ENCODE measurements at places on chromosomes 12 and 14.
A peak's percentile ranks its signal among the peaks of the same experiment; 100 is the strongest.

DNA sequence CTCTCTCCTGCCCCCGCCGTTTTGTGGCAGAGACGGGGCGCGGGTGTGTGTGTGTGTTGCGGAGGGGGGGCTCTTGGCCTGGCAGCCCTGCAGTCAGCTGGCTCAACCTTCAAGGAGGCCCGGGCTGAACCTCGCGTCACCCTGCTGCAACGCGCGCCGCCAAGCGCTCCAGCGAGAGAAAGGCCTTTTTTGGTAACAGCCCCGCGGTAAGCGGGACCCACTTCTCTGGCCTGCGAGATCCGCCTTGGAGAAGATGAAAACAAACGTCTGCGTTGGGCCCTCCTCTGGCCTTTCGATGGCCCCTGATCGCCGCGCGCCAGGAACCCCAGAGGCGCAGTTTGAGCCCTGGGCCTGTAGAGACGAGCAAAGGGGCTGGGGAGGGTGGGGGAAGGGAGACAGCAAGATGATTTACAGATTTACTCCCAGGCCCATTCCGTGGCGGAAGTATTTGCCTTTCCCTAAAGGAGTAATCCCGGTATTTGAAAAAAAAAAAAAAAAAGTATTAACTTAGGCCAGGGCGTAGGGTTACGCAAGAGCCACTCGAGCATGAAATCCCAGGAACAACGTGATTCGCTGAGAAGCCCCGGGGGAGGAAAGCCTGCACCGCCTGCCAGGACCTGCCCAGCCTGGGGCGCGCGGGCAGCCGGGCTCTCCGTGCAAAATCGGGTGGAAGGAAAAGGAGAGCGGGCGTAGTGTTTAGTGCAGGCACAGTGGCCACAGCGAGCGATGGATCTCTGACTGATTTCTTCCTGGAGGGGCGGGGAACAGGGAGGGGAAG, 4.5 kb upstream of the IRF2BPL start:
- H3K27ac ChIP-seq, result peak overlapping the region; percentile 93
- no peaks in the 10 kb centered on the region for H3K27me3 ChIP-seq
- H3K4me1 ChIP-seq, result peaks cover 32% of the 10 kb centered on the region
- peak; percentile 93 for DNase-seq
- H3K36me3 ChIP-seq, result no peaks in the 10 kb centered on the region

DNA sequence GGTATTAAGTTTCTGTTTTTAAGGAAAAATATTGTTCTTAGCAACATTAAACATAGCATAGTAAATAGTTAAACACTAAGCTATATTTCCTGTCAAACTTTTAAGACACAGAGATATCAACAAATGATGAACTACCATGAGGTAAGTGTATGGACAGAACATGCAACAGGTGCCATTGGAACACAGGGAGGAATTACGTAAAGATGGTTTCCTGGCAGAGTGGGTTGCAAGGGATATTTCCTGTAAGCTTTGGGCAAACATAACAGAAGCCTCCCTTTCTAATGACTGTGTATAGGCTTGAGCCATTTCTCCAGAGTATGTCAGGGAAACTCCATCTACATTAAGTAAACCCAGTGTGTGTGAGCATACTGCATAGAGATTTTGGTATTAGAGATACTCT, 31.7 kb upstream of the HELB start:
- no peaks in the 10 kb centered on the region for H3K27me3 ChIP-seq
- no peak for DNase-seq
- no peaks in the 10 kb centered on the region for H3K36me3 ChIP-seq
- no peak overlapping the region for H3K27ac ChIP-seq
- H3K4me1 ChIP-seq, result no peaks in the 10 kb centered on the region

GRCh38 chr12:92863251-92863650, 65.8 kb downstream of the EEA1 start:
- DNase-seq, result no peak
- no peak overlapping the region for H3K4me3 ChIP-seq
- H3K27ac ChIP-seq, result no peak overlapping the region
- no peaks in the 10 kb centered on the region for H3K27me3 ChIP-seq
- H3K36me3 ChIP-seq, result no peaks in the 10 kb centered on the region
- peaks cover 8% of the 10 kb centered on the region for H3K4me1 ChIP-seq

DNA sequence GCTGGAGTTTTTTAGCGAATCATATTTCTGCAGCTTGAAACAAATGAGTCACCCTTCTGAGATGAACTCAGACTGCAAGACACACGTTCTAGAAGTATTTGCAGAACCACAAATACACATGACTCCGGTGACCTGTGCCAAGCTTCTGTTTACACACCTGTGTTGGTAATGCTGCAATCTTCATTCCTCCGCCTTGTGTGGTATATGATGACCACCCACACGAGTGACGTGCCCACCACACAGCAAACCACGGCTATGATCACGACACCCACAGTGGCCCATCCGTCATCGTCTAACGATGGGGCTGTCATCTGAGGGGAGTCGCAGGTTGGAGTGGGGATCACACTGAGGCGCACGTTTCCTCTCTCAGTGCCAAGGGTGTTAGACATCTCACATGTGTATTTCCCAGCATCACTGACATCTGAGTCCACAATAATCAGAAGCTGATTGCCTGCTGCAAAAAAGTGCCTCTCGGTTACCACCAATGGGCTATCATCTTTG, 43.0 kb downstream of the LRIG3 start:
- no peak overlapping the region for H3K4me3 ChIP-seq
- no peaks in the 10 kb centered on the region for H3K27me3 ChIP-seq
- peaks cover 2% of the 10 kb centered on the region for H3K36me3 ChIP-seq

GRCh38 chr12:93107514-93108312, 178.6 kb upstream of the EEA1 start:
- no peak overlapping the region for H3K4me3 ChIP-seq
- no peaks in the 10 kb centered on the region for H3K27me3 ChIP-seq
- peaks cover 23% of the 10 kb centered on the region for H3K4me1 ChIP-seq
- no peak overlapping the region for H3K27ac ChIP-seq
- DNase-seq, result no peak
- no peaks in the 10 kb centered on the region for H3K36me3 ChIP-seq
